ENCODE measurements at places on chromosomes 2 and 18.

DNA sequence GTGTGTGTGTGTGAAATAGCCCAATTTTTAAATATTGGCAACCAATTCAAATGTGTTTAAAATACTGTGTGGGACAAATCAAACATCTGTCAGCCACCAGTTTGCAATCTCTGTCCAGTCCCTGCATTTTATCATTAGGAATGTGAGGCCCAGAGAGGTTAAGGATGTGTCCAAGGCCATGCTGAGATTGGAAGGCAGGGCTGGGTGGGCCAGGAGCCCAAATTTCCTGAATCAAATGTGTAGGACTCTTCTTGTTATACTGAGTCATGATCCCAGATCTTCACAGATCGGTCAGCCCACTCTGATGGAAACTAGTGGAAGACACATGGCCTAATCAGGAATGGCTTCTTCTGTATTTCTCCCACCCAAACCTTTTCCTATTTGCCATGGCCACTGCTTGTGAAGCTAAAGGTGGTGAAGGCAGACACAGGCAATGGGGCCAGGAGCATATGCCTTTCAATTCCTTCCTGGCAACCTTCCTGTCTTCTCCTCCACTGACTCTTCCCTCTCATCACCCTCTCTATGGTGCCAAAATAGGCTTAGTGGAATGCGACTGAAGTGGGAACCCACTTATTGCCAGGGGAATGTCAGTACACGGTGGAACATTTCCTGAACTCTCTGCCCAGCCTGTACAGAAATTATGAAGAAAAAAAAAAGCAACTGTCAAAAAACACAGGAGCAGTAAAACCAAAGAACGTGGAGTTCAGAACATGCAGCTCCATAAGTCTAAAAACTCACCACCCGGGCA, 35.5 kb downstream of the ZEB2 start:
- DNase-seq: no peak

DNA sequence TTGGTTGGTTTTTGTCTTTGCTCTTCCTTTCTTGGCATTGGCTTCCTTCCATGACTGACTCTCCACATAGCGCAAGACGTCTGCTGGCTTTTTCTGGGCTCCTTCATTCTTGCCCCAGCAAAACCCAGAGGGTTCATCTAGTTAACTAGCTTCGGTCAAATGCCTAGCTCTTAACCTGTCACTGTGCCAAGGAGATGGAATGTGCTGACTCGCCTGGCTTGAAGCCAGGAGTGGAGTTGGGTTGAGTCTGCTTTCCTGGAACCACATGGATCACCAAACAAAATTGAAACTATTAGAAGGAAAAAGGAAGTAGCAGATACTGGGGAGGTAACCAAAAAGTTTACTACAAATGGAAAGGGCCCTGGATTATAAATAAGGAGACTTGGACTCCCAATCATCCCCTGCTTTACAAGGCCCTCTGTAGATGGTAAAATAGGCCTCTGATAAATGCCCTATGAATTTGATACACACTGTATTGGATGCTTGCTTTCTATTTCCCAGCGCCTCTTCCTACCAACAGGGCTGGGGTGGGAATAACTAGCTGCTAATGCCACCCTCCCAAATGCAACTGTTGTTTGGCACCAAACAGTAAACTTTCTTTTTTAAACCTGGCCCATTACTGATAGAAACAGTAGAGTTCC, 11.3 kb downstream of the MALT1 start:
- no peak for DNase-seq

DNA sequence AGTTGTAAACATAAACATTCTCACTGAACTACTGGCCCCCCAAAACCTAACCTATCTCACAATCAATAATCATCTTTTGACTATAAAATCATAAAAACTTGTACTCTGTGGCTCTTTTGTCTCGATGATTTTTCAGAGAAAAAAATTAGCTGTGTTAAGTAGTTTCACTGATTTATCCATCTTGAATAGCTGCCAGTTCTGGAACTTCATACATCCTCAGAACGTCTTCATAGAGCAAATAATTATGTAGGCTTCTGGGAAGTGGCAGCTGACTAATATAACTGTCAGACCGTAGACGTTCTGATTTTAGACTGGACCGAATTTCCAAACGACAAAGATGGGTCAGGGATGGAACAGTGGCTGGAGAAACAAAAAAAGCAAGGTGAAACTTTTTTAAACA, 97.3 kb upstream of the CHAC2 start:
- no peak for DNase-seq

- DNase-seq: no peak
These were observed 115.2 kb downstream of the TPO start for GRCh38 chr2:1528273-1529064.

- no peak for DNase-seq
These were observed 152.7 kb upstream of the MYO3B start for GRCh38 chr2:170025223-170025622.

- no peak for DNase-seq
These were observed 77.1 kb downstream of the SFXN5 start for GRCh38 chr2:72994282-72994990.

- no peak for DNase-seq
These were observed 436.5 kb downstream of the RND3 start for GRCh38 chr2:150051004-150051403.

DNA sequence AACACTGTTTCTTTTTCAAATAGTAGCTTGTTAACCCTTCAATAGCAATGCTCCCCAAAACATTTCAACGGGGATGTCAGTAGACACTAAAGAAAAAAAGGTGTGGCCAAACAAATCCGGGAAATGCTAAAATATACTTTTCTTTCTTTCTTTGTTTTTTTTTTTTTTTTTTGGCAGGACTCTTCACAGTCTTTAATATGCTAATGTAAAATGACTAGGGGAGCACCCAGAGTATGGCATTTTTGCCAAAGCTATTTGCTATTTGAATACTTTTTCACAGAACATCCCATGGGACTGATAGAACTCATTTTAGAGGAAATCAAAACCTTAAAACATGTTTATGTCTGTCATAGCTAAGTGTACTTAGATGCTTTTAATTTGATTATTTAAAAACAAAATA, 32.1 kb downstream of the ATF2 start:
- no peak for DNase-seq

DNA sequence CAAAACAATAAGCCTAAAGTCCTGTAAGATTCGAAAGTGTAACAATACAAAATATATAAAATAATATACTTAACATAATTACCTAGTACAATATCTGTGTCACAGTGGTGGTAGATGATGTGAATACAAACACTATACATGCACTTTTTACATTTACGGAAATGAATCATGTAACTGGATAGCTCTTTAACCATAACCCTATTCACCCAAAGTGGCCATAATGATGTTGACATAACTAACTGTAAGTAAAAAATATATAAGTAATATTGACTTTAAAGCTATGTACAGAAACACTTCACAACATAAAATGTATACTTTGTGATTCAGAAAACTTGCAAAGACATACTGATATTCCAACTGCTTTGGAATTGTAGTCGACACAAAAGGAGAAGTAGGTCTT, 616.9 kb upstream of the SLC8A1 start:
- DNase-seq: no peak

GRCh38 chr2:67996772-67997527, 65.9 kb downstream of the C1D start:
- no peak for DNase-seq

DNA sequence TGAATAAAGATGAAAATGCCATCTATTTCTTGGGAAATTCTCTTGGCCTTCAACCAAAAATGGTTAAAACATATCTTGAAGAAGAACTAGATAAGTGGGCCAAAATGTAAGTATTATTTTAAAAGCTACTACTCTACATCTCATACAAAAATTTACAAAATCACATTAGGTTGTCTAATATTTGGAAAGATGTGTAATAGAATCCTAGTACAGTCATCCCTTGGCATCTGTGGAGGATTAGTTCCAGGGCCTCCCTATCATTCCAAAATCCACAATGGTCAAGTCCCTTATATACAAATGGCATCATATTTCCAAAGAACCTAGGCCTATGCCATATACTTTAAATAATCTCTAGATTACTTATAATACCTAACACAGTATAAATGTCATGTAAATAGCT, 41.2 kb downstream of the KYNU start:
- DNase-seq: no peak

DNA sequence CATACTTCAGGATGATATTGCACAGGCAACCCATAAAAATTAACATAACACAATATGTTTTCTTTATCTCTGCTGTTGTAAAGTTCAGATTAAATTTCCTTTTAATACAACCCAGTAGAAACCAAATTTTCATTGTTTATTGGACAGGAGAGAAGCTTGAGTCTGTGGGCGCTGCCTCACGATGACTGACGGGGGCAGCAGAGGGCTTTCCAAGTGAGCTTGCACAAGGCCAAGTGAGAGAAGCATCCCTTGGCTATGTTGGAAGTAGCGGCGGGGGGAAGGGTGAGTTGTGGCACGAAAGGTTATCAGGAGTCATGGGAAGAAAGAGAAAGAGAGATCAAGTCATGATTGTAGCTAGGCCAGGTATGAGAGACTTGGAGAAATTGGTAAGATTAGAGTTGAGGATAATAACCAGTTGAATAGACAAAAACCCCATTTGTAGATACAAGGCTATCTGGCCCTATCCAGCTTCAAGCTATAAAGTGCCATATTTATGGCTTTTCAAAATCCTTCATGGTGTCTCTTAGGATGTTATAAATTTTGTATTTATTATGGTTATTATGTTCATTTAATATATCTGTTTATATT, 413.7 kb upstream of the FAM98A start:
- no peak for DNase-seq

GRCh38 chr2:168160897-168161296, 86.5 kb downstream of the STK39 start:
- DNase-seq: no peak

GRCh38 chr2:180571559-180571958, 408.8 kb upstream of the UBE2E3 start:
- DNase-seq: no peak

GRCh38 chr2:180927030-180927686, 53.2 kb upstream of the UBE2E3 start:
- no peak for DNase-seq

- DNase-seq: peak; percentile 82
These were observed 15.9 kb downstream of the POLI start for GRCh38 chr18:54284981-54285785.

DNA sequence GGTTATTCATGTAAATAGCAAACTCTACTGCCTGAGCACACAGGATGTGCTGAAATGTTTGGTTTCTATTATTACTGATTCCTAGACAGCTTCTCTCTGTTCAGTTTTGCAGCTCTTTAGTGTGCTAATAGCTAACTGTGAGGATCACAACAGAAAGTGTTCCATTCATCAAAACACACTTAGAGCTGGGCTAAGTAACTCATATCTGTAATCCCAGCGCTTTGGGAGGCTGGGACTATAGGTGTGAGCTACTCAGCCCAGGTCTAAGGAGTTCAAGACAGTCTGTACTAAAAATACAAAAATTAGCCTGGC, 63.2 kb downstream of the MOGAT1 start:
- DNase-seq: no peak

GRCh38 chr2:71695235-71696120, 242.1 kb downstream of the DYSF start:
- DNase-seq: no peak

DNA sequence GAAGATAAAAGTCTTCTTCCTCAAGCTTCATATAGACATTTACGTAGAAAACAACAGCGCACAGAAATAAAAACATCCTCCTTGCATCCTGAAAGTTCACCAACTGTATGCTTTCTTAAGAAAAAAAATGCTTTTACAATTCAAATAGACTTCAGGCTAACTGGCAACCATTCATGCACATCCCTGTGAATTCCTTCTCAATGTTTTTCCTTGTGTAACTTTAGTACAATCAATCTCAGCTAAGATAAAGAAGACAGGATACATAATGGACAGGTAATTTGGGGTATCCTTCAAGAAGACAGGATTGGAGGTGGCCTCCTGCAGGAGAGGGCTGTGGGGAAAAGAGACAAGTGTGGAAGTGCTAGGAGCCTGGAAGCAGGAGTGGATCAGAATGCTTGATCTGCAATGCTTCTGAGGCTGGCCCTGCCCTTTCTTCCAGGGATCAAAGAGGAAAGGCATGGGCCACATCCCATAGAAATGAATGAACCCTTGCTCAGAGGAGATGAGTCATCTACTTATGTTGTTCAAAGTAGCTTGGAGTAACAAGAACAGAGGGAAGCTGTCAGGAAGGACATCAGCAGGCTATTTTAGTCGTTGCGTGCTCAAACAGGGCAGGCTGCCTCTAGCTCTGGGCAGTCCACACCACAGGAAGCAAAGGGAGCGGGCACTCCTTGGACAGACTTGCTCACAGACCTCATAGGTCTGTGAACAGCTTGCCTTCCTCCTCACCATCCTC, 126.6 kb downstream of the TMEM131 start:
- no peak for DNase-seq

GRCh38 chr2:224816816-224817215, 100.7 kb upstream of the CCDC195 start:
- DNase-seq: no peak

- no peak for DNase-seq
These were observed 21.0 kb upstream of the C2orf80 start for GRCh38 chr2:208210688-208211451.

DNA sequence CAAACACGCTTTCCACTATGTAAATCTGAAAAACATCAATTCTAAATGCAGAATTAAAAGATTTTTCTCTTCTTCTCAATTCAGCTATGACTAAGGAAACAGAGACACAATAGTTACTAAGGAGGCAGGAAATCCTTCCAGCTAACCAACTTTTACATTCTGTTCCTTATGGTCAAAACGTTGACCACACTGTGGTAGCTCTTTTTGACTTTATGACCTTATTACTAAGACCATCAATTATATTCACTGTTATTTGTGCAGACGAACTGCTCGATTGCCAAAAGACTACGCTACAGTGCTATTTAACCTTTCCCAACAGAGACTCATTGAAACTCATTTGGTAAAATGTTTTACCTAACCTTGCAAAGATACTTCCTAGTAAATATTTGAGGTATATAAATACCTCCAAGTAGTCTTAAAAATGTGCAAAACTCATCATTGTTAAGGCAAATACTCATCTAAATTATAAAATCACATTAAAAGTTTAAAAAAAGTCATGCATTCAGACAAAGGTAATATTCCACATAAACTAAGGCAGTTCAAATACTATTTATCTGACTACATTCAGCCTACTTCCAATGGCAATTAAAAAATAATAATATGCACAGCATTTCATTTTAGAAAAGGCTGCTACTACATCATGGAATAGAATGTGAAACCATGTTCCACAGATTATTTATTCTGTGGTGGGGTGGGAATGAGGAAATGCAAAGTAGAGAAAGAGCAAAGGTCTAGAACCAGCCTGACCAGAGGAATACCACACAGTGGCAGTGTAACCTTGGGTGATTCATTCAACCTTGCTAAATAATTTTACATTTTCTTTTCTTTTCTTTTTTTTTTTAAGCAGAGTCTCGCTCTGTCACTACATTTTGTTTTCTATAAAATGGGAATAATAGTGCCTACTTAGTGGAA, 139.9 kb downstream of the THADA start:
- no peak for DNase-seq

- DNase-seq: no peak
These were observed 67.0 kb downstream of the CDH2 start for GRCh38 chr18:28109781-28110560.

DNA sequence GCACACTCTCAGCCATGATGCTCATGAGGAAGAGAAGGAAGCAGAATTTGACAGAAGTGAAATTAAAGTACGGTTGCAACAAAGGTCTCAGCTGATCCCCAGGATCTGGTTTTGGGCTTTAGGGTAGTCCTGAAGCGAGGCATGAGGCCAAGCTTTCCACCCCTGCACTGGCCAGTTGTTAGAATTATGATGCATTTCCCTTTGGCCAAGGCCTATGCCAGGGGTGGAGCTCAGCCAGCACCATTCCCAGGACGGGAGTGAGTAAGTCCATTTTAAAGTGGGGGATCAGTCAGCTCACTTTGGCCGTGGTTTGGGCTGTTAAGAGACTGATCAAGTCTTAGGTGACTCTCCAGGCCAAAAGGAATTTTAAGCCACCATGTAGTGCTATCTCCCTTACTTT, 314.5 kb upstream of the MMADHC start:
- DNase-seq: no peak
